ENCODE measurements at places on chromosomes 16 and 17.

DNA sequence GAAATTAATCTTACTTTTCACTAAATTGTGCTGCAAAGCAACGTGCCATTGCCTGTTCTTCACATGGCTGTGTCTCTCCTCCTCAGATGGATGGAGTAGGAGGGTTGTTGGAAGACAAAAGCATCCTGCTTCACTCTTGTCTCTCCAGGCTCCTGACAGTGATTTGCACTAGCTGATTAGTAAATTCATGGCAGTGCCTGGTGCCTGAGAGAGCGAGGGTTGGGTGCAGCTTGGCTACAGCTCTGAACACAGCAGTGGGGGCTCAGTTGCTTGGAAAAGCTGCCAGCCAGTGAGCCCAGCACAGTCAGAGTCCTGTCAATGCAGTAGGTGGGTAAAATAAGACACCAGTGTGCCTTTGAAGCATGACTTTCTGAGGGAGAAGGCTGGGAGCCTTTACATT lies 37.4 kb downstream of the CDH13 start:
- no peak for DNase-seq

DNA sequence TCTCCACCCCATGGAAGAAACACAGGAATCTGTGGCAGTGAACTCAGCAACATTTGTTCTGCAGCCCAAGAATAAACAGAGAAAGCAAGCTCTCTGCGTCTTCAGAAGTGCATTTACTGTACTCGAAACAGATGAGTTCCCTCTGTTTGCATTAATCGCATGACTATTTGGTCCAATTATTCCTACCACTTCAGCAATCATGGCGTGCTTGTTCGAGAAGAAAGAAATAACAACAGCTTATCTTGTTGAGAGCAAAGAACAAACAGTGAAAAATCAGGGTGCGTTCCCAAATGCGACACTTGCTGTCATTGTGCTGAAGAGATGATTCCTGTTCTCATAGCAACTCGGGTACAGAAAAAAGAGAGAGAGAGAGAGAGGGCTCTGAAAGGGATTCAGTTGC lies 445.3 kb upstream of the MAF start:
- DNase-seq: no peak

DNA sequence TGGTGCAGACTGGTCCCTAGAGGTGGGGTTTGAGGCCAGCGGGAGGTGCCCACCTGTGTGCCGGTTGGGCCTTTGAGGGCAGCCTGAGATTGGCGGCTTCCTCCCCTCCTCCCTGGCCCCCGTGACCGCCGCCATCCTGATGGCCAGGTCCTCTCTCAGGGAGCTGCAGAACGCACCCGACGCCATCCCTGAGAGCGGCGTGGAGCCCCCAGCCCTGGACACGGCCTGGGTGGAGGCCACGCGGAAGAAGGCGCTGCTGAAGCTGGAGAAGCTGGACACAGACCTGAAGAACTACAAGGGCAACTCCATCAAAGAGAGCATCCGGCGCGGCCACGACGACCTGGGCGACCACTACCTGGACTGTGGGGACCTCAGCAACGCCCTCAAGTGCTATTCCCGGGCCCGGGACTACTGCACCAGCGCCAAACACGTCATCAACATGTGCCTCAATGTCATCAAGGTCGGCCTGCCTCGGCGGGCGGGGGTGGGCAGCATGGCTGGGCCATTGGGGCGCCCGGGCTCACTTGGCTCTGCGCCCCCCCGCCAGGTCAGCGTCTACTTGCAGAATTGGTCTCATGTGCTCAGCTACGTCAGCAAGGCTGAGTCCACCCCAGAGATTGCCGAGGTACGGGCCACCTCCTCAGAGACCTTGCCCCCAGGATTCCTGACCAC lies 2.8 kb downstream of the GPS1 start:
- no peak for DNase-seq

GRCh38 chr16:12972246-12972645 lies 70.8 kb downstream of the SHISA9 start:
- no peak for DNase-seq

- no peak for DNase-seq
These were observed 664.8 kb upstream of the EEF2KMT start for GRCh38 chr16:5762362-5762761.

GRCh38 chr16:78183437-78184237 lies 84.2 kb downstream of the WWOX start:
- DNase-seq: no peak

GRCh38 chr16:75230471-75231110 lies 11.8 kb downstream of the CTRB1 start:
- no peak for DNase-seq

DNA sequence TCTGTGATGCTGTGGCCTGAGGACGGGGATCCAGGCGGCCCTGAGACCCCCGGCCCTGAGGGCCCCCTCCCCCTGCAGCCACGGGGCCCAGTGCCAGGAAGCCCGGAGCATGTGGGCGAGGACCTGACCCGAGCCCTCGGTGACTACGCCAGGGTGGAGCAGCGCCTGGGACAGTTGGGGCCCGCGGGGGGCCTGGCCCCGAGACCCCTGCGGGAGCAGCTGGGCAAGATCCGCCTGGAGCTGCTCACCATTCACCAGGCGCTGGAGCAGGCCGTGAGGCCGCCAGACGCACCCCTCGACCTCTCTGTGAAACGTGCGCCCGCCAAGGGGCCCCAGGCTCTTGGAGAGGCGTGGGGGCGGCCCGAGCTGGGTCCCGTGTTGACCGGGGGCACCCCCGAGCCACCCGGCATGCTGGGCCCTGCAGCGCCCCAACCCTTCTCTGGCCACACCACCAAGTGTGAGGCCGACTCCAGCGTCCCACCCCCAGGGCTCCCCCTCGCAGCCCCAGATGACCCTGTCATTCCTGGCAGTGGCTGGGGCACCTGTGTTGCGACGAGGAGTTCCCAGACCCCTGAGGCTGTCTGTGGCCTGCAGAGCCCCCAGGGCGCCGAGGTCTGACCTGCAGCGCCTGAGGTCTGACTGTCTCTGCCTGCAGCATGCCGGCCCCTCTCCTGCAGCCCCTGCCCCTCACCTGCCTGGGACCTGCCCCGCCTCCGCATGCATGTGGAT lies 2.0 kb upstream of the NHLRC4 start:
- DNase-seq: no peak

DNA sequence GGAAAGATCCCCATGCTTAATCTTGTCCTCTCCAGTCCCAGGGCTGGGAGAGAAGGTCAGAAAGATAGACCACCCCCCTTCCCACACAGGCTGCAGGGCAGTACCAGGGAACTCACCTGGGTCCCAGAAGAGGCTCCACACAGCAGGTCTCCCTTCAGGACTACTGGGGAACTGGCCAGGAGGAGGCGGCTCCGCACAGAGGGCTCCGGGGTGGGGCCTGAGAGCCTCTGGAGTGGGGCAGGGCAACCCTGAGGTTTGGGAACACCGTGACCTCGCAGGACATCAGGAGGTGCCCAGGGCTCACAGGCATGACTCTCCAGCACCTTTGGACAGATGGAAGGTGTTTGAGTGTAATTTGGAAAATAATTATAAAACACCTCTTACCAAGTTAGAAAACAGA lies 11.0 kb downstream of the ABCA3 start:
- DNase-seq: no peak

GRCh38 chr17:61754124-61754523 lies 109.2 kb downstream of the BRIP1 start:
- DNase-seq: no peak

DNA sequence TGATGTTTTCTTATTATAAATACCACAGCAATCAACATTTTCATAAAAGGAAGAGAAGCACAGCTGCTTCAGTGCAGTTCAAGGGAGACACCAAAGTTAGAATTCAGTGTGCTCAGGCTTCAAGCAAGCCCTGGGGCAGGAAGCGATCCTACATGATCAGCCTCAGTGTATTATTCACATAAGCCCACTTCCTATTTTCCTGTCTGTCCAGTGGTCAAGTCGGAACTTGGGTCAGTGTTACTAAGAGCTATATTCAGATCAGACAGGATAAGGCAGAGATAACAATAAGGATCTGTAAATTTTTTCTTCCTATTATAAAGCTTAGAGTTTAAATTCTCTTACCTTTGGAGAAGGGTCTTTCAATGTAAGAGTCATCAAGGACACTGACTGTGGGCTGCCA lies 12.9 kb downstream of the HEATR6 start:
- DNase-seq: no peak
